Stimulated activated CD4-positive, alpha-beta T cell treated with anti-CD3 and anti-CD28 coated beads, Interleukin-4, amount 100 ng/mL, for 24 hours (primary cell): ENCODE measurements at places on chromosomes 16 and 17.

DNA sequence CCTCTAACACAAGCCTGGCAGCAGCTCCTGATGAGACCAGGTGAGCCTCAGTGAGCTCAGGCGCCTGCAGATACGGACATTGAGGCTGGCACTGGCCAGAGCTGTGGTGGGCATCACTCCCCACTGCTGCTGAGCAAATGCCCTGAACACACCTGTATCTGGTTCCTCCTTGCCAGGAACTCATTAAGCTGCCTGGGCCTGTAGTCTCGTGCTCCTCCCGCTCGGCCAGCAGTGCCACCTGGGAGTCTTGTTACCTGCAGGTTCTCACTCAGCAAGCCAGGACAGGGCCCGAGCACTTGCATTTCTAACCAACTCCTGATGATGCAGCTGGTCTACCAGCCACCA lies 13.3 kb downstream of the EIF4A3 start:
- DNase-seq: no peak

DNA sequence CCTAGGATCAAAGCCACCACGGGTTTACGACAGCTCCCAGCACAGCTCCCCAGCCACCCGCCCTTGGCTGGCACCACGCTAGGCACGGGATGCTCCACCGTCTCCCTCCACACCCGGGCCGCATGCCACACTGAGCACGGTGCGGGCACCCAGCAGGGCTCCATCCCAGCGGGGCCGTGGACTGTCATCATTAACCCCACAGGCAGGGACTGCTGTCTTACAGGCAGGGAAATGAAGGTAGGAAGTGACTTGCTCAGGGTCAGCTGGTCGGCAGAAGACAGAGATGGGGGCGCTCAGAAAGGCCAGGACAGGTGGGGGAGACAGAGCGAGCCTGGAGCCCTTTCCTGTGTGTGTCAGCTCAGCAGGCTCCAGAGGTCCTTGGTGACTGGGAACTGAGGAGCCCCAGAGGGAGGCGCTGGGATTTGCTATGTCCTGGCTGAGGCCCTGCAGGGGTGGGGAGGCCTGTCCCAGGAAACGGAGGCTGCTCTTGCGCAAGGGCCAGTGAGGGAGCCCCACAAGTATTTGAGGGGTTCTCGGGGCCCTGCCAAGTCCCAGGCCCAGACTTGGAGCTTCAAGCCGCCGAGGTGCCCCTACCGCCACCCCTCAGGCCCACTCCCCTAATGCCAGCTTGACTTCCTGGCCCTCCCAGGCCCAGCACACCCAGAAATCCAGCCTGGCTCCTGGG lies 3.2 kb downstream of the UBALD1 start:
- DNase-seq: no peak

GRCh38 chr17:66469890-66470289 lies 167.5 kb downstream of the PRKCA start:
- no peak for DNase-seq

- DNase-seq: no peak
Measured at GRCh38 chr17:50598487-50598886, 36.2 kb upstream of the ABCC3 start.

- no peak for DNase-seq
Measured at GRCh38 chr16:21986692-21987246, 14.1 kb downstream of the PDZD9 start.

DNA sequence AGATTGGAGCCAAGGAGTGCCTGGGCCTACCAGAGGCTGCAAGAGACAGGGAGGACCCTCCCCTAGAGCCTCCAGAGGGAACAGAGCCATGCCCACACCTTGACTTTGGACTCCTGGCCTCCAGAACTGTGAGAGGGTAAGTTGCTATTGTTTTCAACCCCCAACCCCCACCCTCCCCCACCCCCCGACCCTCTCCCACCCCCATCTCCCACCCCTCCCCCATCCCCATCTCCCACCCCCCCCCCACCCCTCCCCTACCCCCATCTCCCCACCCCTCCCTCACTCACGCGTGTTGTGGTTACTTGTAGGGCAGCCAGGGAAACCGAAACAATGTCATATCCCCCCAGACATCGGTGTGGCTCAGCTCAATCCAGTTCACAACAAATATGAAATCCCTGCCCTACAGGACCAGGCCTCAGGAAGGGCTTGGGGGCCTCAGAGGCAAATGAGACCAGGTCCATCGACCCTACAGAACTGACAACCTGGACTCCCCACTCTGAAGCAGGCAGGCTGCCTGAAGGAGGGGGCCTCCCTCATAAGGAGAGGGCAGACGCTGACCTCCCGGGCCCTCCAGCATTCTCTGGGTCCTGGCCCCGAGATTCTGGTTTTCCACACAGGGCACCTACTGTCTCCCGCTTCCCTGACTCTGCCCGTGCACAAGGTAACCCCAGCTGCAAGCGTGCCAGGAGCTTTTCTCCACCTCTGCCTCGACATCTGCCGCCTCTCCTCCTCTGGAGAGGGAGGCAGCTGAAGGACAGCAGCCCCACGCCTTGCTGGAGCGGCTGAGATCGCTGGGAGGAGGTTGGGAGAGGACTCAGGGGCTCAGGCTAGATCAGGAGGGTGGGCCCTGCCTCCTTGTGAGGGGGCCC lies 3.0 kb upstream of the ZCCHC14 start:
- DNase-seq: no peak

DNA sequence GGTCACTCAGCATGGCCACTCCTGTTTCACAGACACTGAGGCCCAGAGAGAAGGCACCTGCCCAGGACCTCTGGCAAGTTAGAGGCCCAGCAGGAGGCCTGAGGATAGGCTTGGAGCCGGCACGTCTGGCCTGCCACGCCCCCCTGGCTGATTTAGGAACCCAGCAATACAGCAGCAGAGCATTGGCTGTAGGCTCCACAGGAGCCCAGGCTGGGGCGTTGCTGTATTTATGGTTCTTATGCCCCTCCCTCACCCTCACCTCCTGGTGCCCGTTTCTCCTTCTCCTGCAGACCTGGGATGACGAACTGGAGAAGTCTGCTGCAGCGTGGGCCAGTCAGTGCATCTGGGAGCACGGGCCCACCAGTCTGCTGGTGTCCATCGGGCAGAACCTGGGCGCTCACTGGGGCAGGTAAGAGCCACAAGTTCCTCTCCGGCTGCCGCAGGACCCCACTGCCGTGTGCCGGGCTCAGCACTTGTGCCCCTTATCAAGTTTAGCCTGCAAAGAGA lies 25.8 kb downstream of the CRISPLD2 start:
- no peak for DNase-seq

DNA sequence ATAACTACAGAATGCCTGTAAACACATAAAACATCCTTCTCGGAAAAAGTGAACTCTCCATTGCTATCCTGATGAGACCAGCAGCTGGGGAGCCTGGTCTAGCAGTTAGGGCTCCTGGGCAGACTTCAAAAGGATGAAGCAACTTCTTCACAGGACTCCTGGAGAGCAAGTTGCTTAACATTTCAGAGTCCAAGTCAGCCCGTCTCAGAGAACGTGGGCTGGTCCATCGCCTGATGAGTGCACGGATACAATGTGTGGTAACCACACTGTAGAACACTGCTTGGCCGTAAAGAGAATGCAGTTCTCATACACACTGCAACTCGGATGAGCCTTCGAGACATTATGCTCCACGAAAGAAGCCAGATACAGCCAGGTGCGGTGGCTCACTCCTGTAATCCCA lies 52.7 kb downstream of the TMEM235 start:
- no peak for DNase-seq

DNA sequence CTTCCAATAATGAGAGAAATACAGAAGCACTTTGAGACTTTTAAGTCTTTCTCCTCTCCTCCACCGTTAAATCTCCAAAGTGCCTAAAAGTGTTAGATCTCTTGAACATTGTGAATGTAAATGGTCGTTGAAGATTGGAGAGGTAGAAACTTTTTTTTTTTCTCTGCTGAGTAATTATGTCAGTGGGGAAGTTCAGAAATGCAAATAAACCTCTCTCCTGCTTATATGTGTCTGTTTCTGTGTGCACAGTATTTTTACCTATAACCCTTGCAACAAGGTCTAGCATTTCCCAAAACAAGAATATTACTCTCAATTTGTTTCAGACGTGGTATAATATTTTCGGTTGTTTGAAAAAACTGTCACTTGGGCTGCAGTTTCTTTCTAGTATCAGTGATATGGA lies 833.6 kb upstream of the CDH8 start:
- no peak for DNase-seq

- DNase-seq: no peak
Measured at GRCh38 chr17:46768540-46768870, 50.0 kb downstream of the WNT3 start.

GRCh38 chr16:85422632-85423550 lies 190.2 kb upstream of the GSE1 start:
- DNase-seq: no peak

DNA sequence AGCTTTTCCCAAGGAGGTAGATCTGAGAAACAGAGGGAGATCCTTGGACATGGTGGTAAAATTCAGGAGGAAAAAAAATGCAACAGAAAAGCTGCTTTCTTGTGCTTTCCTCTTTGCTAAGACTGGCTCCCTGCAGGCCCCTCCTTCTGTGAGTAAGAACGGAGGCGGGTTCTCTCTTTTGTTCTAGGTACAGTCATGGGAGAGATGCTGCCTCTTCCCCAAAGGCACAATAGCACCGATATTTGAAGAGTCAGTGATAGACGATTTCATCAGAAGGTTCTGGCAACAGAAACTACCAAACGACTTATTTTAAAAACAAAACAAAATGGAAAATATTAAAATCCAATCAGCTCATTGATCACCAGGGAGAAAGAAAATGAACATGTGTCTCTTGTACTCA lies 32.6 kb upstream of the KIFC3 start:
- no peak for DNase-seq

DNA sequence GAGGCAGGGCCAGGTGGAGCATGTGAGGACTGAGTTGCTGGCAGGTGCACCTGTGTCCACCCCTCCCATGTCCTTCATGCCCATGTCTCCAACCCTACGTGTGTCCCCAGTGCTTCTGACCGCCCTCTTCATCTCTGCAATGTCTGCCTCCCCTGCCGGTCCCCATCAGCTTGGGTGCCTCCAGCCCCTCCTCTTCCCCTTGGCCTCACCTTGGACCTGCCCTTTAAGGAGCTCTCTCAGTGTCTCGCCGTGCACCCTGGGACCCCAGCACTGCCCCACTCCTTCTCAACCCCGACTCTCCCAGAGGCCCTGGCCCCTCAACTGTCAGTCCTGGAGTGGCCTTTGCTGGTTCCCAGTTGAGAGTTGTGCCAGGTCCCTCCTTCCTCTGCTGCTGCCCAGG lies 15.0 kb downstream of the RIPOR1 start:
- no peak for DNase-seq

GRCh38 chr17:29757788-29758187 lies 135.1 kb upstream of the CORO6 start:
- no peak for DNase-seq

GRCh38 chr17:58756246-58757161 lies 850 bp downstream of the PPM1E start:
- DNase-seq: no peak

DNA sequence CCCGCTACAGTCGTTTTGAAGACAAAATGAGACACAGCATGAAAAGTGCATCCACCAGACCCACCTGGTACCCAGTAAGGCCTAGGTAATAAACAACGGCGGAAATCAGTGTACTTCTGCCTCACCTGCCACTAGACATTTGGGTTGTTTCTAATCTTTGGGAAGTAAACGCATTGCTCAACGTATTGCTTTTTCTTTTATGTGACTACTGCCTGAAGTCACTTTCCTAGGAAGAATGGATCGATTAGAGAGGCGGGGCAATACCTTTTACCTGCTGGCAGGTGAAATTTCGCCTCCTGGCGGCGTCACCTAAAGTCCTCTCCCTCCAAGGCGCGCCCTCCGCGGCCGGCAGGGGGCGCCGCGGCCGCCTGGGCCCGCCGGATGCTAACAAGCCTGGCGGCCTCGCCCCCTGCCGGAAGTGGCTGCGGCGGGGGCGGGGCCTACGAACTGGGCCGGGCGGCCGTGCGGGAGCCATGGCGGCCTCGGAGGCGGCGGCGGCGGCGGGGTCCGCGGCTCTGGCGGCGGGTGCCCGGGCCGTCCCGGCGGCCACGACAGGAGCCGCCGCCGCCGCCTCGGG lies at the start of gene ATMIN:
ATMIN (plus strand) TSS at position 445 of the 577 bp plus-strand sequence; CDS start at position 474, 29 bp downstream.
- peak; percentile 85 for DNase-seq

DNA sequence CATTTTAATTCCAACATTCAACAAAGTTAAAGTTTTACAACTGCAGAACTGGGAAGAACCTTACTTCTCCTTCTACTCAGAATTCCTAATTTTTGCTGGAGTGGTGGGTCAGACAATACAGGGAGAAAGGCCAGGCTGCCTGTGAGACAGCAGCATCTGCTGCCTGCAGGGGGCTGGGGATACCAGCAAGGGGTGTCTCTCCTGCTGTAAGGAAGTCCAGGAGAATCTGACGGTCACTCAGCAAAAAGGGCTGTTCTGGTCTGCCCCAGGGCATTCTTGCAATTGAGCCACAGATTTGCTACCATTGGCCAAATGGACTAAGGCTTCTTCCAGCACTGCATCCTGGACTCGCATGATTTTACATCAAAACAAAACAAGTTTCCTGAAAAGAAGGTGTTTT lies 426.6 kb upstream of the CDH11 start:
- DNase-seq: no peak

GRCh38 chr17:19830061-19830460 lies 37.7 kb downstream of the ULK2 start:
- DNase-seq: no peak

- DNase-seq: no peak
Measured at GRCh38 chr17:77285594-77286390, 145.0 kb downstream of the SEC14L1 start.

DNA sequence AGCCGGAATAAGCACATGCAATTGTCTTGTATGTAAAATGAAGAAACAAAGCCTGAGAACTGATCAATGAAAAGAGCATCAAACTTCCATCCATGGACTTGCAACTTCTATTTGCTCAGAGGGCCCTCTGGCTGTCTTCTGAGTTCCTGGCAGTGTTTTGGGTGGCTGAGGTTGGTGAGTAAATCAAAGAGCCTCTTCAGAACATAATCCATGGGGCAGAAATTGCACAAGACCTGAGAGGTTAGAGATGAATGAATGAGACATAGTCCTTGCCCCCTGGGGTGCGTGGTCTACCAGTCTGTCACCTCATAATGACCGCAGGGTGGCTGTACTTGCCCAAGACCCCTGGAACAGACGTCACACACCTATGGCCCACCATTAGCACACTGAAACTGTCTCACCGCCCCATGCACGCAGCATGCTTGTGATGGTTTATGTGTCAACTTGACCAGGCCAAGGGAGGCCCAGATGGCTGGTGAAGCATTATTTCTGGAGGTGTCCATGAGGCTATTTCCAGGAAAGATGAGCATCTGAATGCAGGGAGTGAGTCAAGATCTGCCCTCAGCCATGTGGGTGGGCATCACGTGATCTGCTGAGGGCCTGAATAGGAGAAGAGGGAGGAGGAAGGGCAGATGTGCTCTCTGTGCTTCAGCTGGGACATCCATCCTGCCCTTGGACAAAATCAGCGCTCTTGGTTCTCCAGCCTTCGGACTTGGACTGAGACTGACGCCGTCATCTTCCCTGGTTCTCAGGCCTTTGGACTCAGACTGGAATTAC lies 8.3 kb downstream of the PIK3R6 start:
- no peak for DNase-seq
